Retina (tissue), 1 donor: ENCODE measurements at places on chromosomes 5 and 9.

DNA sequence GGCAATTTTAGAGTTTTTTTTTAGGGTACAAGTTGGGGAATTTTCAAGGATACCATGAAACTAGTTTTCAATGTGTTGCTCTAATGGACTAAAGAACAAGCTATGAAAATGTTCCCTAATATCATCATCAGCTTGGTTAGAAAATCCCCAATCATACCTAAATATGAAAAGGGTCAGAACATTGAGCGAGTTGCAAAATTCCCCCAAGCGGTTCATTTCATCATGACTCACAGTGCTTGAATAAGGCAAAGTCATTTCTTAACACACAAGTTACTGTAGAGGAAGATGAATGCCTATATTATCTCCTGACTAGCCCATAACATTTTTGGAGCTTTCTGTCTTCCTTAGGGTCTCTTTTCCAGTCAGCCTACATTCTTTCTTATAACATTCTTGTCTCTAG lies 62.7 kb downstream of the ST8SIA4 start:
- DNase-seq, result no peak

DNA sequence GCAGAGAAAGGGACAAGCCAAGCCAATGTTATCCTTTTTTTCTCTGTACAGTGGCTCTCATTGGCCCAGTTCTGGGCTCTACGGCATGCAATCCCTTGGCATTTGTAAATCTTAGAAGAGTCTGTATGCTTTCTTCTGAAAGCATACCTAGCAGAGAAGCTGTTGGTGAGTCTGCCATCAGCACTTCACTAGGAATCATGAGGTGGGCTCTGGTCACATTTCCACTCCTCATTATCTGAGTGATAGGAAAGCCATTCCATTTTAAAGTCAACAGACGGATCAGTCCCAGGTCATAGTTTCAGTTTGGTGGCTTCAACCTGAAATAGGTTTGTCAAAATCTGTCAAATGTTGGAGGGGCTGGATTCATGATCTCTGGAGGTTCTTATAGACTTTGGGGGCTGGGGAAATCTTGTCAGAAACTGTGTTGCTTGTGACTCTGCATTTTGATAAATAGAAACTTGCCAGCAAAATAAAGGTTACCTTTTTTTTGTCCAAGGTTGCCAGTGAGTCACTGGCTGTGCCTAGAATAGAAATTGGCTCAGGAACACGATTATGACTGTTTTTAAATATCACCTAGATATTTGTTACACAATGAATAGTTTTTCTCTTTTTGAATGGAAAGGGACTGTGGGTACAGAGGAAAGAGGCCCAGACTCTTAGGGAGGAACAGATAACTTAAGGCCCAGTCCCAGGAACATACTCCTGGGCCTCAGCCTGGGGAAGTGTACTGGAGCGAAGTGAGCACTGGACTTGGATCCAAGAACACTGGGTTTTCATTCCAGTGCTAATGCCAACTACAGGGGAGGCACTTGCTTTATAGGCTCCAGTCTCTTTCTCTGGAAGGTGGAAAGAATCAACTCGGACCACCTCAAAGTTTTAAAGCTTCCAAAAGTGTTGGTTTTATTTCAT lies 183.1 kb downstream of the NMUR2 start:
- DNase-seq, result no peak

DNA sequence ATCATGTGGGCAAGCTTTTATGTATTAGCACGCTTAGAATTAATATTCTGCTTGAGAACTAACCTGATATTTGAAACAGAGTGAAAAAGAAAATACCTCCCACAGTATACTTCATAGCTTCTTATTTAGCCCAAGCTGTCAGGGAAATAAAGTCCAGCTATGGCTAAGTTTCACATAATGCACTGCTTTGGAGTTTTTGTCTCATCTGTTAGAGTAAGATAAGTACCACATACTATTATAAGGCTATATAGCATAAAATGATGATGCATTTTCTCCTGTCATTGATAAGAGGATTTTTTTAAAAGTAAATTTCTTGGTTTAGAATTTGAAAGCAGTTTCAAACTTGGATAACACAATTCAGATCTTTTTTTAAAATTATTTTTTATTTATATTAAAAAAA lies 2.4 kb upstream of the ANKDD1B start:
- no peak for DNase-seq

- no peak for DNase-seq
Observed at GRCh38 chr5:171432076-171432475, 12.6 kb downstream of the FGF18 start.

- DNase-seq, result no peak
Observed at GRCh38 chr5:115423051-115423450, 121.5 kb downstream of the FEM1C start.

GRCh38 chr5:102931085-102931725 lies 176.1 kb downstream of the PAM start:
- no peak for DNase-seq

DNA sequence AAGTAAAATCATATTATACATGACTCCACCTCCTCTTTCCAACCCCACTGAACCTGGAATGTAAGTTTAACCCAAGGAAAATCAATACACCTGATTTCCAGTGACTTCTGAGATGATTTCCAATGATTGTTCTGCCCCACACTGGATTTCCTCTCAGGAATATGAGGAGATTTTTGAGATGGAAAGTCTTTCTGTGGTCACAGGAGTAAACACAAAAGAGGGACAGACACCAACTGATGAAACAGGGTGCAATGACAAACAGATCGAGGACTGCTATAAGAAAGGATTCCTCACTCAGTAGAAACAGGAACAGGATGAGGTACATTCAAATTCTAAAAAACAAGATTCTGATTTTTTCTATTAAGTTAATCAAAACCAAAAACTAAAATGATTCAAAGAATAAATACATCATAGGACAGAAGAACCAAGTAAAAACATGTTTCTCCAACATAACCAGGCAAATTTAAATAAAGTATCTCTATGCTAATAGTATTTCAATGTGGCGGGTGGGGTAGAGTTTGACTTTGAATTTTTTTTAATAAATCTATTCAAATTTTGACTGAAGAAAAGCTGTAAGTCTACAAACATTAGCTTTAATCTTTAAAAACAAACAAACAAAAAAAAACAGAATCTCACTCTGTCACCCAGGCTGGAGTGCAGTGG lies 42.1 kb downstream of the DTWD2 start:
- DNase-seq, result no peak

DNA sequence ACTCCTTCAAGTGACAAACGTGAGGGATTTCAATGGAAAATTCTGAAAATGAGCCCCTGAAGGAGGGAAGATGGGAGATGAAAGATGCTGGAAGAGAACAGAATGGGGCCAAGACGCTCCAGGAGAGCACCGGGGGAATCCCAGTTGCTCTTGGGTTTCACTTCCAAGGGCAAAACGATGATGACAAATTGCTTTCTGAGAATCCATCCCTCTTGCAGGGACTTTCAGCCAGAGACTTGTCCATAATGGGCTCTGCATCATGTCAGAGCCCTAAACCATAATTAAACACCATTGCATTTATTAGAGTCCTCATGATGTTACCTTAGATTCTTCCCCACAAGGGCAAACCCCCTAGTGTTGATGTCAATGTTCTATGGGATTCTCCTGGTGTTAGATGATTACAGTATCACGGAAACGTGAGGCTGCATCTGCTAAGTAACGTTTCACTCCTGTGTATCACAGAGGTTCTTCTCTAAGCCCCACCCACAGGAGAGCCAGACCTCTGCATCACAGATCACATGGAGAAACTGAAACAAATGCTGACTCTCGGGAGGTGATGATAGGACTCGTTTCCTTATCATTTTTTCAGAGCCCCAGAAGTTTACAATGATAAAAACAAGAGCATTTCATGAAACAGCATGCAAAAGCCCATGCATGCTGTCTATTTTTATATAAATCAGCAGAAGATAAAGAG lies 114.4 kb downstream of the TENT4A start:
- no peak for DNase-seq

GRCh38 chr9:130305381-130305780 lies 39.8 kb downstream of the HMCN2 start:
- DNase-seq, result no peak

DNA sequence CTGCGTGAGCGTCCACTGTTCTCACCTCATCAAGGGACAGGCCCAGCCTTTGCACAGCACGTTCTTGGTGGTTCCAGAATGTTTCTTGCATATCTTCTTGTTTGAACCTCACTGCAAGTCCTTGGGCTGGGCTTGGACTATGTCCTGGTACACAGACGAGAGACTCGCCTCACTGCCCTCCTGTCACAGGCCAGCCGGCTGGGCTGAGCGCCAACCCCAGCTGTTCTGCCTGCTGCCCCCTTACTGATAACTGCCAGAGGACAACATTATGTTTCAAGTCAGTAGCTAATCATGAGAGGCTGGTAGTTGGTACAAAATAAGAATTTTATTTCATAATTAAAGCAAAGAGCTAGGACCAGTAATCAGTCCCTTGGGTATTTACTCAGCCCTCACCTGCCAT lies 52.8 kb upstream of the LRRTM2 start:
- no peak for DNase-seq

DNA sequence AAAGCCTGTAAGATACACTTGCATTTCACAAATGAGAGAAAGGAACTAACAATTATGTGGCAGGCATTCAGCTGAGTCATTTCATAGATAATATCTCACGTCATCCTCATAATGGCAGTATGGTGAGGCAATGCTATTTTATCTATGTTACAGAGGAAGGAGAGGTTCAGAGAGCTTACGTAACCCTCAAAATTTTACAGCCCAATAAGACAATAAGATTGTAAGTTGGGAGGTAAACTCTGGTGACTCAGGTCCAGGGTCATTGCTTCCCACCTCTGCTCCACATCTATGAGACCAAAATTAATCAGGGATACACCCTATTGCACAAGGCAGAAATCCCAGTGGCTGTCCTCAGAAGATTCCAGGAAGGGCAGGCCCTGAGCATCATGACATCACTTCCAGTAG lies 309.7 kb downstream of the NSG2 start:
- DNase-seq, result no peak

DNA sequence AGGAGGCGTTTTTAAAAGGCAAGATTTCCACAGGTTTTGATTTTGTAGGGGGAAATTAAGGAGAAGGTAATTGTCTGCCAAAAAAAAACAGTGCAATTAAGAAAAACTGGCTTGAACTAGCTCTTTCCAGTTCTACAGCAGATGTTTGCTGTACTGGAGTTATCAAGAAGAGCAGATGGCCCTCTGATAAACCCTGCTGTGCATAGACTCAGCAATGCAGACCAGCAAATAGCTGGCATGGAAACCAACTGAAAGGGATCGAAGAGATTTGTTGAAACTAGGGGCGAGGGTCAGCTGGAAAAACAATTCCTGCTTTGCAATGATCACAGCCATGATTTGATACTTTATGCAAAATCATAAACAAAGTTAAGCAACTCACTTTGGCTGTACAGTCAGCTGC lies 17.8 kb upstream of the BHMT start:
- DNase-seq, result peak; percentile 34

GRCh38 chr5:31225118-31225517 lies 31.6 kb downstream of the CDH6 start:
- no peak for DNase-seq

DNA sequence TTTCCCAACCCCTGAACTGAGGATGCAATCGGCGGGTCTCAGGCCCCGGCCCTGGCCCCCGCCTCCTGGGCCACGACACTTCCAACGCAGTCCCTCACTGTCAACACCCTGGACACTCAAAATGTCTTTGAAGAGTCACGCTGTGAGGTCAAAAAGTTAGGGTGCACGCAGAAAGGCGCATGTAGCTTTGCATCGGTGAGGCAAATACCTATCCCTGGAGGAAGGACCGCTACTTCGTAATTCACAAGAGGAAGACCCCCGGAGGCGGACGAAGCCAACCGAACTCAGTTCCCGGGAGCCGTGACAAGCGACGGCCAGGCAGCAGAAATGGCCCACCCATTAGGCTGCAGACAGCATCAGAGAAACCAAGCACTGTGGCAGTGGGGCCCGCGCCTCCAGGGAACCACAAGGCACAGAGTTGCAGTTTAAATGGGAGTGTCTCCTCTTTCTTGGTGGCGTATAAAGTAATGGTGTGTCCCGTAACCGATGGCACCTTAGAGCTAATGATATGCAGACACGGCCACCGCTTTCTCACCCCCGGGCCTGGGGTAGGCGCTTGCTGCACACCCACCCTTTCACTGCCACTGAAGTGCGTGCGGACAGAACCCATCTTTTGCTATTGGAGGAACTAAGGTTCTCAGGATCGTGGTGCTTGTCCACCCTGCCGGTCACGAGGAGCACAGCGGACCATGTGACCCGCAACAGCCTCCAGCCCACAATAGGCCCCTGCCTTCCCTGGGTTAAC lies 9.0 kb downstream of the ADAMTS2 start:
- DNase-seq, result peak; percentile 36
